ENCODE measurements at places on chromosomes 2 and 18.
A peak's percentile ranks its signal among the peaks of the same experiment; 100 is the strongest.

DNA sequence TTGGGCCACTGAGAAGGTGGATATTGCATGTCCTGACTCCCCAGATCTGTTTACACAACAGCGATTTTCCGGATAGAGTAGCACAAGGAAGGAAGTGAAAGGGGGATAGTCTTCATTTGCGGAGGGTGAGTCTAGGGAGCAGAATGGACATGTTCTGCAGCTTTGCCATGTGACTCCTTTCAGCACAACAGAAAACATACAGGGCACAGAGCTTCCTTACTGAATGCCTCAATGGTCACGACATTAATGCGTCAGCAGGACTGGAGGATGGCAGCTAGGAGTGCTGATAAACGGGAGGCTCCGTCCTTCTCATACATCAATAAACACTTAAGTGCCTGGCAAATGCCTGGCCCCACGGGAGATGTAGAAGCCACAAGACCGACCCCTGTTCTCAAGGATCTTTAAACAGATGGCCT is 163.0 kb downstream of the FAM210A start:
- DNase-seq, result no peak

- DNase-seq, result no peak
Measured at GRCh38 chr2:159600752-159601151, 15.6 kb downstream of the BAZ2B start.

- DNase-seq, result peak; percentile 80
Measured at GRCh38 chr2:74502720-74503505, 3.5 kb upstream of the LBX2 start.

DNA sequence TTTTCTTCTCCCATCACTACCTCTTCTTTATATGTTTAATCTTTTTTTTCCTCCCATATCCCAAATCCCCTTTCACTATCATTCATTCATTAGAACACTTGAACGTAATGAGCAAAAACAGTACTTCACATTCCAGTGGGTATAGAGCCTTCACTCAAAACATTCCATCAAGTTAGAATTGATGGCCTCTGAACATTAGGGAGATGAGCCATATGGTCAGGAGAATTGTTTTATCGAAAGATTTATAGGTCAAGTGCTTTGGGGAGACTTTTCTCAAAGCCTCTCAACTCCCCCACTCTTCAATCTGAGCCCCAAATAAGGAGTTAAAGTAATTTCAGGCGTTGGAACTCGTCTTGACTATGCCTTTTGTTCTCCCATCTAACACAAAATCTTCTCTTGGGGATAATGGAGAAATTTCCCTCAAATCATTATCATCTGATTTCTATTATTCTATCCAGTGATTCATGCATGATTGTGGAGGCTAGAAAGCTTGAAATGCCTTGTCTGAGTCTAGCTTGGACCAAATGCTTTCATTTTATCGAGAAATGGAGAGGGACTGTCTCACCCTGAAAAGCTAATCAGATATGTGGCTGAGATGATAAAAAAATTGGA is 79.2 kb downstream of the KIAA2012 start:
- no peak for DNase-seq

GRCh38 chr2:136113209-136113971 is 4.6 kb downstream of the CXCR4 start:
- no peak for DNase-seq

DNA sequence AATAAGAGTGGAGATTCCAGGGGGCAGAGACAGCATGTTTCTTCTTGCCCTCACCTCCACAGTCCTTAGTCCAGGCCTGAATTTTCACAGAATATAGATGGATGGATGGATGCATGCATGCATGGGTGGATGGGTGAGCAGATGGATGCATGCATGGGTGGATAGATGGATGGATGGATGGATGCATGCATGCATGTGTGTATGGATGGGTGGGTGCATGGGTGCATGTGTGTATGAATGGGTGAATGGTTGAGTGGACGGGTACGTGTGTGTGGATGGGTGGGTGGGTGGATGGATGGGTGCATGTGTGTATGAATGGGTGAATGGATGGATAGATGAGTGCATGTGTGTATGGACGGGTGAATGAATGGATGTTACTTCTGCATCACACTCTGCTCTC is 153.3 kb downstream of the CELF4 start:
- no peak for DNase-seq

DNA sequence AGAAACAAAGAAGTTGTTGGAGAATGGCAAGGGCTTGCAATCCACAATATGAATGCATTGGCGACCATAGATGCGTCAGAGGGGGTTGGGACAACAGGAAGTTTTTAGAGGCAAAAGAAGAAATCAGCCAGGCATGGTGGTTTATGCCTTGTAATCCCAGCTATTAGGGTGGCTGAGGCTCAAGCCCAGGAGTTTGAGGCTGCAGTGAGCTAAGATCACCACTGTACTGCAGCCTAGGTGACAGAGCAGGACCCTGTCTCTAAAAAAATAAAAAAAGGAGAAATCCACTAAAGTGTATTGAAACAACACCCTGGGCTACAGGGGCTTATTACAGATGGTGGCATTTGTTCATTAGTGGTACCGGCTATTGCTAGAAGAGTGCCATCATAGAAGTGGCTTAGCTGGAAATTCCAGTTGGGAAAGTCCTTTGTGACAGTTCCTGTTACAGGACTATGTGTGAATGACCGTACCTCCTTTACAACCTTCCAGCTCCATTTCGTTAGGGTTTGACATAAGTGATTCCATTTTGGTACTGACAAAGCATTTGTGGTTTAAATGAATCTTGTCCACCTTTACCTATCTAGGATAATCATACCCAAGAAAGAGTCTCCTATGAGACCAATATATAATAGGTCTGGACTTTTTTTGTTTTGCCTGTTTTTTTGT is 10.7 kb upstream of the WDSUB1 start:
- no peak for DNase-seq

GRCh38 chr2:234500394-234501006 is 3.6 kb upstream of the ARL4C start:
- DNase-seq, result peak; percentile 61

DNA sequence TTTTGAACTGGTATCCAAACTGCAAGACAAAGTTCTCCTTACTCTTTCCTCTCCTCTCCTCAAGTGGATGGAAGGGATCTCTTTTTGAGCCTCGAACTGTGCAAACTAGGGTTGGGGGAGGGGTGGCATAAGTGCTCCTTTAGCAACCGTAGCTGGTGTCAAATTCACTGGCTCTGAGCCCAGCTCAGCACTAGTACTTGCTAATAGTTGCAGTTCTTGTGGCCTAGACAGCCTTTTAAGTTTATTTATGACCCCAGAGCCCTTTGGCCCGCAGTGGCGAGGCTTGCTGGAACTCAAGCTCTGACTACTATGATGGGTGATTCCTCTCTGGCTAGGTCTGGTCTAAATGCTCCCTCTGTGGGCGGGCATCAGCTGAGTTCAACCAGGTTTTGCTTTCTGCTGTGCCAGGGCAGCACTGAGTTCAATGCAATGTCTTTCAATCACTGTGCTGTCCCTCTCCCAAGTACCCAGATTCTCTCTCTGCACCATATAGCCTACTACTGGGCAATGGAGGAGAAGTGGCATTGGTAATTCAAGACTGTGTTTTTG is 528.4 kb upstream of the SYT4 start:
- no peak for DNase-seq

DNA sequence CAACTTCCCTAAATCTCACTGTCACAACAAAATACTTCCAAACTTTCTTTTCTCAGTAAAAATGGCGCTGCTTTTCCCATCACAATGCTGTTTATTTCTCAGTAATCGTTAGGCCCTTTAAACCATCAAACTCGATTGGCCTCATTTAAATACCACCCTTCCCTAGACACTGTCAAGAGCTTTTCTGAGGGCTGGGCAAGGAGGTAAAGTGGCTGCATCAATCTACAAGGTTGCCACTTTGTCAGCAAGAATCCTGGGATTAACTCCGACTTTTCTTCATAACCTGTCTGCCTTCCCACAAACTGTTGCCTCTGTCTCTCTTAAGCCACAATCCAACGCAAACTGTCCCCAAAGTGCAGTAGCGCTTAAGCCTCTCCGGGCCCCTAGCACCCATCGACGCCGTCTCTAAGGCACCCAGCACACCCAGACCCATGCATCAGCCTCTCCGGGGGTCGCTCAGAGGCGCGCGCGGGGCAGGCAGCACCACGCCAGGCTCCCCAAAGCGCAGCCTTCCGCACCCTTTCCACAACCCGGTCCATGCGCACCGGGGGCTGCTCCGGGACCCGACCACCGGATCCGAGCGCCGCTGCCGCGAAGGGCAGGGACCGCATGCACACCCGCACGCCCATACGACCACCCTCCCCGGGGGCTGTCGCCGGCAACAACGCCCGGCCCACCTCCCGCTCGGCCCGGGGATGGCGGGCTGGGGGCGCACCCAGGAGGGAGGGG is 683 bp downstream of the MBOAT2 start:
- no peak for DNase-seq

DNA sequence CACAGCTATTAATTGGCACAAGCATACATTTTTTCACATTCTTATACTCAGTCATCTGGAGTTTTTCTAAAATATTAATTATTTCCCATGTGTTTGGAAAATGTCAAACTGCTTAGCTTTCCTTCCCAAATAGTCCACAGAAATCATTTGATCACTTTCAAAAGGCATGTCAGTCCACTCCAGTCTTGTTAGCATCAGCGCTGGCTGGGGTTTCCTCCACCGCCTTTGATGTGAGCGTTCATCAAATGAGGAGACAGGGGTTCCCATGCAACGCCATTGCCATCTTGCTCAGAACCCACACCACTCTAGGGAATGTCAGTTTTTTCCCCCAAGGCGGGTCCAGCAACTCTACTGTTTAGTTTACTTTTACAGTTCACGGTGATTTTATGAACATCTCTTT is 13.1 kb upstream of the RAX start:
- no peak for DNase-seq

- no peak for DNase-seq
Measured at GRCh38 chr2:16050908-16051489, 110.6 kb downstream of the MYCN start.

DNA sequence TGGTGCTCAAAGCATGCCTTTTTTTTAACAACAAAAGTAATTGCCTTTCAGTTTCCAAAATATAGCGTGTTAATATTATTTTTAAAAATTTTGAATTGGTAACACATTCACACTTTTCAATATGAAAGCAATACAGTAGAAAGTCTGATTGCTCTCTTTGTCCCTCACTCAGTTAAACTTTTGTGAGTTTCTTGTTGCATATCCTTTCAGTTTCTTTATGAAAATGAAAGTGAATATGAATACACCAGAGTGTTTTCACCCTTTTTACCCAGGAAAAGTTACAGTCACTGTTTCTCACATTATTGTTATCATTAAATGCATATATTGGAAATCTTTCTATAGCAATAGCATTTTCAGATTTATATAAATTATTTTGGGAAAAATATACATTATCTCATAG is 377.4 kb upstream of the CRIM1 start:
- DNase-seq, result peak; percentile 18

DNA sequence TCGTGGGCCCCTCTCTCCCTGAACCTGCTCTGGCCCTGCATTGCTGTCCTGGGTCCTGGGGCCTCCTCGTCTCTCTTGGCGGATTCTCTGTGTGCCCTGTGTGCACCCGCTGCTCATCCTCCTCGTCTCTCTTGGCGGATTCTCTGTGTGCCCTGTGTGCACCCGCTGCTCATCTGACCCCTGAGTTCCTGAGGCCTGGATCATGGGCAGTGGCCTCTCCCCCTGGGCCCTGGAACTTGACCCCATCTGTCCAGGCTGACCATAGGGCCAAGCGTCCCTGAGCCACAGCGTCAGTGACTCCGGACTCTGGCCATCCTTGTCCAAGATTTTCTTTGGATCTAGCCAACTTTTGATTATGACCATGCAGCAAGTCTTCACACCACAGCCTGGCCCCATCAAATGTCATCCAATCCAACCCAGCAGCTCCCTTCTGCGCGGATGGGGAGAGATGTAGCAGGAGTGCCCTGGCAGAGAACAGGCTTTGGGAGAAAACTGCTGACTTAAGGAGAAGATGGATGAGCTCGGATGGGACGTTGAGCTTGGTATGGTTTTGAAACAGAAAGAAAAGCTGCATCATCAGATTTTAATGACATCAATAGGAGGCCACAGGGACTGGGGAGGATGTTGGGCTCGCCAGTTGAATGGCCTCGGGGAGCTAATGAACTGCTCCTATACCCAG is 455.1 kb upstream of the HS6ST1 start:
- no peak for DNase-seq

GRCh38 chr18:13245481-13246000 is 27.0 kb downstream of the LDLRAD4 start:
- DNase-seq, result no peak

DNA sequence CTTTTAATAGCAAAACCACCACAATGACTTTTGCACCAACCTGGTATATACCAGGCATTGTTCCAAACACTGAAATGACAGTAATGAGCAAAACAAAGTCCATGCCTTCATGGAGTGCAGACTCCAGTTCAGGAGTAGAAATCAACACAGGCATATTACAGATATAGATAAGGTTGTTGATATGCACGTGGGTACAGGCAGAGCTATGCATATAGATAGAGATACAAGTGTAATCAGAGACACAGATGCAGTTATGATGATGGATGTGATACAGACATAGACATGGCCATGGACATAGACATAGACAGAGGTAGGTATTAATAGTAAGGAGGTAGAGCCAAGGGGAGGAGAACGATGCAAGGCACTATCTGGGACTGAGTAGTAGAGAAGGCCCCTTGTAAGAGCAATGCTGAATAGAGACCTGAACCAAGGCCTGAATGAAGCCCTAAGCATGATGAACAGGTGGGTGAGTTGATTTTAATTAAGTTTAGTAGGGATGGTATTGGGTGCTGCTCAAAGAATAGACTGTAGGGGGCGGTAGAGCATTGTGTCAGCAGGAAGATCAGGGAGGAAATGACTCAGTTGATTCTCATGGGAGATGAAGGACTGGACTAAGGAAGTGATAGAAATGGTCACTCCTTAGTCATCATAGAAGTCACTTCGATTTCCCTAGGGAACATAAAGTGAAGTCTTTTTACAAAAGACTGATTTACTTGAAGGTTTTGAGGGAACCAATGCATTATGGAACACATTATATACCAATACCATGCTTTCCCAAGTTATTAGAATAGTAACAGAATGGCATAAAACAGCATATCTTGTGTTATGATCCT is 39.4 kb downstream of the CMPK2 start:
- peak; percentile 57 for DNase-seq

- no peak for DNase-seq
Measured at GRCh38 chr2:40219141-40219540, 232.7 kb downstream of the SLC8A1 start.

DNA sequence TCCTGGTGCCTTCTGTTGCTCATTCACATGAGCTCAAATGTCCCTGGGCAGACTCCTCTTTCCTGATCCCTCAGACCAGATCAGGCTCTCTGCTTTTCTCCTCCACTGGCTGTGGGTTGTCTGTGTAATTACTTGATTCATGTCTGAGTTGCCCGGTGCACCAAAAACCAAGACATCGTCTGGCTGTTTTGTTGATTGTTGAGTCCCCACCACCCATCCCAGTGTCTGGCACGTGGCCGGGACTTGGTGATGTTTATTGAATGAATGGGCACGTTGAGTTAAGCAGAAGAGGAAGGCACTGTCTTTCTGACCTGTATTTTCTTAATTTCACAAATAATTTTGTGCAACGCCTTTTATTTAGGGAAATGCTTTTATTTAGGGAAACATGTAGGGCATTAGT is 499.1 kb upstream of the HS6ST1 start:
- no peak for DNase-seq

GRCh38 chr18:22429564-22429963 is 11.8 kb upstream of the CTAGE1 start:
- no peak for DNase-seq

All from GM10248 (cell line).